SIG-M5 (cell line): ENCODE measurements at places on chromosomes 4 and X.
A peak's percentile ranks its signal among the peaks of the same experiment; 100 is the strongest.

GRCh38 chr4:4995103-4995907 lies 24.0 kb downstream of the CYTL1 start:
- DNase-seq, result no peak

DNA sequence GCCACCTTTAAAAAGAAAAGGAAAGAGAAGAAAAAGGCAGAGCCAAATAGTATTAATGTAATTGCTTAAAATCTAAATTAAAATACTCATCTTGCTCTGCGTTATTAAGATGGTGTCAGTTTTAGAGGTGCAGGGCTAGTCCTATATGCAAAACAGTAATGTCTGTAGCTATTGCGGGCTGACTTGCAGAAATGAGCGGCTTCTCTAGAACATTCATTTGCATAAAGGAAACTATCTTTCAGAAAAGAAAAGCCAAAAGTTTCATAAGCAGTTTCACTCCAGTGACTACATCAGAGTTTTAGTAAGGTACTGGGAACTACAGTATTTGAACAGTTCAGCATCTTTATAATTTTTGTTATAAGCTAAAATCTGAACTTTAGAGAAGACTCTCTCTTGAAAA lies 6.0 kb downstream of the SMAD1 start:
- DNase-seq, result no peak

GRCh38 chrX:133781174-133781573 lies 204.2 kb downstream of the GPC3 start:
- DNase-seq, result no peak

- DNase-seq, result no peak
Observed at GRCh38 chrX:103556963-103557612, 28.2 kb upstream of the TCEAL4 start.

DNA sequence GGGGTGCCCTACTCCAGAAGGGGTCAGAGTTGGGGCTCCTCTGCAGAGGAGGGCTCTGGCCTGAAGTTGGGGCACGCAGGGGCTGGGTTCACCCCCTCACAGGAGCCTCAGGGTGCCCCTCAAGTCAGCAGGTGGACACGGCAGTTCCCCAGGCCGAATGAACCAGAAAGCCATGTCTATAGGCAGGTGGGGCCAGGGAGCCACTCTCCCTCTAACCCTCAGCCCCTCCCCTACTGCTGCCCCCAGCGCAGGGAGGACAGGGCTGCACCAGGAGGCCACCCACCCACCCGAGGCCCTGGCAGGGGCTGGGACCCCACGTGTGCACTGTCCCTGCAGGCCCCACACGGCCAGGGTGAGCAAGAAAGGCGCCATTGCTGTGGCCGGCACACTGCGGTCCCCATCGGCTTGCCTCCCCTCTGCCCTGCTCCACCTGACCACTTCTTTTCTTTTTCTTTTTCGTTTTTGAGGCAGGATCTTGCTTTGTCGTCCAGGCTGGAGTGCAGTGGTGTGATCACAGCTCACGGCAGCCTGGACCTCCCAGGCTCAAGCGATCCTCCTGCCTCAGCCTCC lies 83.8 kb downstream of the FAM53A start:
- no peak for DNase-seq

- no peak for DNase-seq
Observed at GRCh38 chr4:17030543-17030942, 132.1 kb upstream of the LDB2 start.

DNA sequence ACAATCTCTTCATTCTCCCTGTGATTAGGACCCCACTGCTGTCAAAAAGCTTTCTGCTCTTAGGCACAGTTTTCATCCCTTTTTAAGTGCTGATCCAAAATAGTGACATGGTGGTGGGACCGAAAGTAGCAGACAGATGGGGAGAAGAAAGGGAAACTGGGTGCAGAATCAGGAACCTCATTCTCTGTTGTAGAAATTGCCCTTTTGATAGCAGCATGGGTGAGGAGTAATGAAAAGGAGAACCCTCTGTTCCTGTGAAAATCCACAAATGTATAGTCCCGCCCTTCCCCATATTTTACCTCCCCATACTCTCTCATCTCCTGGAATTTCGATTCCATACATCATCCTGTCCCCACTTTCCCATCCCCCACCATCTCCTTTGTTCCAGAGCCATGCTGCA lies 126.5 kb downstream of the STIM2 start:
- DNase-seq, result no peak

- no peak for DNase-seq
Observed at GRCh38 chr4:40180356-40180755, 16.5 kb upstream of the RHOH start.

- DNase-seq, result no peak
Observed at GRCh38 chr4:111535792-111536191, 609.5 kb upstream of the FAM241A start.

DNA sequence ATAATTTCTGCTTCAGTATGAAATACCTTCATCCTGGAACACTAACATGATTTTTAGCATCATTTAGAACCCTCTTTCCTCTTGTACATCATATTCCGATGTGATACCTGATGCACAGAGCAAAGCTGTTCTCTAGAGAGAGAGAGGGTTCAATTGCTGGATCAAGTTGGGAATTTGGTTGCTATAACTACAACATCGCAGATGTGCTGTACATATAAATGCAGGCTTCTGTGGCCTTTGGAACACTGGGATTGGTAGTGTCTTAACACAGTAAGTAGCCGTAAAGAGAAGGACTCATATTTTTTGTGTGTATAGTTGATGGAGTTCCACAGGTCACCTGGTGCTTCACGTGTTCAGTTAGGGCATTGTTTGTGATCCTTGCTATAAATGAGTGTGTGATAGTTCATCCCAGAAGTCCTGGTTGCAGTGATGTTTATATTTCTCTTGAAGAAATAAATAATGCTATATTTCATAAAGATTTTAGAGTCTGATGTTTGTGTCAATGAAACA lies 119.2 kb downstream of the RAPGEF2 start:
- no peak for DNase-seq

DNA sequence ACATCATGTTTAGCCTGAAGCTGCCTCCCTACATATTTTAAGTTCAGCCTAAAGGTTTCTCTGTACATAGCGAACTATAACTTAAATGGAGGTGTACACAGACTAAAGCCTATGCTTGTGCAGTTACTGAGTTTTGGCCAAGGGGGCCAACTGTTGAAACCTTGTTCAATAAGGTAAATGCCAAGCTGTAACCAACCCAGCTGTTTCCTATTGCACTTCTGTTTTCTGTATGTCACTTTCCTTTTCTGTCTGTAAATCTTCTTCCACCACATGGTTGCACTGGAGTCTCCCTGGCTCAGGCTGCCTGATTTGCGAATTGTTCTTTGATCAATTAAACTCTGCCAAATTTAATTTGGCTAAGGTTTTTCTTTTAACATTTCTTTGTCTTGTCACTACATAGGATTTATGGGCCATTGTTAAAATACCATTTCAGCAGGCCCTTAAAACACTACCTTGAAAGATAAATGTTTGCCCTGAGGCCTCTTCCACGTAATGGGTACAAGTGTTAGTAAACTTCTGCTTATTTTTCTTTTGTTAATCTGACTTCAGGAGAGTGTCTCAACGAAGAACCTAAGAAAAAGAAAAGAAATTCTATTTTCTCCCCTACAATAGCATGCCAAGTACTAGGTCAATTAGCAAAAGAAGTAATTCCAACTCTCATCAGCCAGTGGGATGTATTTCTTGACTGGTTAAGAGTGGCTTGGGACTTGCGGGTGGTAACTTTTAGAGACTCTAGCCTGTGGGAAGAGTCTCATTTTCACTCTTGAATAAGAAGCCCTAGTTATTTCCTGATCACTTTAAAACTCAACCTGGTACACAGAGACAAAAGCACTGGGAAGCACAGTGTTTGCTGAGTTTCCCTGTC lies 45.7 kb upstream of the PRSS12 start:
- peak; percentile 1 for DNase-seq

DNA sequence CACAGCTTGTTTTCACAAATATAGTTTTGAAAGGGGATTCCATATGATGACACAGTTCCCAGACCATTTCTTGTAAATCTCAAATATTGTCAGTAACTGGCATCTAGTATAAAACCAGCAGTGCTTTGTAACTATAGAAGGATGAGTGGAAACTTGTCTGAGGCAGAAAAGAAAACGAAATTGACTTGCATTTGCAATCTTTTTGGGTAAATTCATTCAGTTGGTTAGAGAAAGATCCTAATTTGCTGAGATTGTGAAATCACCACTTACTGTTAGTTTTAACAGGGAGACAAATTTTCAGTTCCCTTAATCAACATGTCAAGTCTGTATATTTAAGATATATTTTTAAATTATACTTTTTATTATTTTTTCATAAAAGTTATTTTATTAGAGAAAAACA lies 71.5 kb upstream of the VEGFC start:
- no peak for DNase-seq

DNA sequence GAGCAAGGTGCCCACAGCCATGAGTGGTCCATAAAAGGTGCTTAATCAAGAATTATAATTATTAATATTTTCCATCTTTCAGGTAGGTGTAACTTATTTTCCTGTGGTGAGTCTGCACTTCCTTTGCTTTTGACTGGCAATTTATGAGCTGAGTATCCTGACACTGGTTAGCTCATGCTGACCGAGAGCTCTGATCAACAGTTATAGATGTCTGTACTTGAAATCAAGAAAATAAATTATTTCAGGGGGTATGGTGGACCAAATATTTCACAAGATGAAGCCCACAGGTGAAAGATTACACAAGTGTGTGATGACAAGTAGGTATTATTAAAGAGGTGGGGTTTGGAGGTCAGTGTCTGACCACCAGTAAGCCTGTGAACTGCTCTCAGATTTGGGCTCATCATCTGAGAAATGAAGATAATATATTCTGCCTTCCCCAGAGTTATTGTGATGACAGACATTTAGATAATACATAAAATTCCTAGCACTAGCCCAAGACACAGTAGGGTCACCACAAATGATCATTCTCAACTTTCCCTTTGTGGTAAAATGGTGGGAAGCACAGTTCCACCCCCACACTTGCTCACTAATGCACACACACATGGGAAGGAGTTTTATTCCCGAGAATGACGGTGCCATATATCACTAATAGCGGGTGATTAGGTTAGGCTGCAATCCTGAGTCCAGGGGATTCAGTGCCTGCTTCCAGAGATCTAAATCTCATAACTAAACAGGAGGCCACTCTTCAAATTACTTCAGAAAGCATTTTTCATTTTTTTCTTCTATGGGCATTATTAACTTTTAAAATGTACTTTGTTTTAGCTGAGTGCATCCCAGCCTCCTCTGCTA lies 34.0 kb upstream of the PACRGL start:
- no peak for DNase-seq

DNA sequence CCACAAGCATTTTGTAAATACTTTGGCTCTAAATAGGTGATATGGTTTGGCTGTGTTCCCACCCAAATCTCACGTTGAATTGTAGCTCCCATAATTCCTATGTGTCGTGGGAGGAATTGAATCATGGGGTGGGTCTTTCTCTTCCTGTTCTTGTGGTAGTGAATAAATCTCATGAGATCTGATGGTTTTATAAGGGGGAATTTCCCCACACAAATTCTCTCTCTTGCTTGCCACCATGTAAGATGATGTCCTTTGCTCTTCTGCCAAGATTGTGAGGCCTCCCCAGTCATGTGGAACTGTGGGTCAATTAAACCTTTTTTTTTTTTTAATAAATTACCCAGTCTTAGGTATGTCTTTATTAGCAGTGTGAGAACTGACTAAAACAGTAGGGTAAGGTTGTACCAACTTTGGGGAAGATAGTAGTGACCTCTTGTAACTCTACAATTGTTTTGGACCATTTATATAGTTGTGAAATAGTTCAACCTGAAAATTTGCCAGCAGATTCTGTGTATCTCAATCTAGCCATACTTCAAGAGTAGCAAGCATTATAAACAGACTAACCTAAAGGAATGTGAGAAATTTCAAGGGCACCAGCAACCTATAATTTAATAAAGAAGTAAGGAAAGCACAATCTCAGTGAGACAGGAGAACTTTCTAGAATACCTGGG lies 727.8 kb downstream of the GRID2 start:
- DNase-seq, result no peak

DNA sequence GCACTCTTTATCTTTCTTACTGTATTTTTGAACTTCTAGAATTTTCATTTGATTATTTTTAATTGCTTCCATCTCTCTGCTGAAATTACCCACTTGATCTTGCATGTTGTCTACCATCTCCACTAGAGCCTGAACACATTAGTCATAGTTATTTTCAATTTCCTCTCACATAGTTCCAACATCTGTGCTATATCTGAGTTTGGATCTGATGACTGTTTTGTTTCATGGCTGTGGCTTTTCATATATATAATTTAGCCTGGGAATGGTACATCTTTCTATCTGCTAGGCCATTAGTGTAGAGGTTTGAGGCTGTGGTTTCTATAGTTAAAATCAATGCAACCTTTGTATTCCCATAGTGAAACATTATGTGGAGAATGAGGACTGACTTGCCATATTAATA lies 33.2 kb downstream of the NPY2R start:
- DNase-seq, result no peak

- DNase-seq, result no peak
Observed at GRCh38 chr4:10973686-10974085, 289.1 kb upstream of the CLNK start.

DNA sequence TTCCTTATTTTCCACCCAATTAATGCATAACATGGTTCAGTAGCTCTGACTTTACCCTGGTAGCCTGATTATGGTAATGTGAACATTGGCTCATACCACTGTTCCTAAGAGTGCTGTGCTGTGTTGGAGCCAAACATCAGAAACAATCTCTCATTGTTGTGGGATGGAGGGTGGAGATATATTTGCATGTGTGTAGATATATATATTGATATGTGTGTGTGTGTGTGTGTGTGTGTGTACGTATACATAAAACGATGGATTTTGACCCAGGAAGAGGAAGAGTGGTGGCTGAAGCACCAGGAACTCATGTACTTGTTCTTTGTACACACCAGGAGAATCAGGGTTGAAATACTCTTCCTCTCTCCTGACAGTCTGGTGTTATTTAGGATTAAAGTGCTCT lies 247.7 kb downstream of the IL15 start:
- DNase-seq, result no peak

GRCh38 chr4:15656038-15656470 lies 897 bp upstream of the FBXL5 start:
- DNase-seq, result no peak

GRCh38 chrX:64427787-64428186 lies 32.5 kb upstream of the MTMR8 start:
- DNase-seq, result no peak

DNA sequence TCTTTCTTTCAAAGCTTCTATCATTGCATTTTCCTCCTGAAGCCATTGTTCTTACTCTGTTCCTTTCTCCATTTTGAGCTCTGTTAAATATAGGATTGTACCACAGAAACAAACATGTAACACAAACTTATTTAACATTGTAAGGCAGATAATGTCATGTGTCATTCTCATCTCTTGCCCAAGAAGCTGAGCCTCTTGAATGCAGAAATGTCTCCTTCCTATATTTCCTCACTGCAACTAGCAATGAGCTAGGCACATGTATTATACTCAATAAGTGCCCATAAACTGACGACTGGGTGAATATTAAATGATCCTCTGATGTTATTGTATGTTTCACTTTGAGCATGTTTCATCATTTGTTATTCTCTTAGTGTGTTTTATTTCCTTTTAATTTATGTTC lies 56.7 kb upstream of the SLC7A11 start:
- no peak for DNase-seq
